ENCODE measurements at places on chromosomes 12 and 14.

DNA sequence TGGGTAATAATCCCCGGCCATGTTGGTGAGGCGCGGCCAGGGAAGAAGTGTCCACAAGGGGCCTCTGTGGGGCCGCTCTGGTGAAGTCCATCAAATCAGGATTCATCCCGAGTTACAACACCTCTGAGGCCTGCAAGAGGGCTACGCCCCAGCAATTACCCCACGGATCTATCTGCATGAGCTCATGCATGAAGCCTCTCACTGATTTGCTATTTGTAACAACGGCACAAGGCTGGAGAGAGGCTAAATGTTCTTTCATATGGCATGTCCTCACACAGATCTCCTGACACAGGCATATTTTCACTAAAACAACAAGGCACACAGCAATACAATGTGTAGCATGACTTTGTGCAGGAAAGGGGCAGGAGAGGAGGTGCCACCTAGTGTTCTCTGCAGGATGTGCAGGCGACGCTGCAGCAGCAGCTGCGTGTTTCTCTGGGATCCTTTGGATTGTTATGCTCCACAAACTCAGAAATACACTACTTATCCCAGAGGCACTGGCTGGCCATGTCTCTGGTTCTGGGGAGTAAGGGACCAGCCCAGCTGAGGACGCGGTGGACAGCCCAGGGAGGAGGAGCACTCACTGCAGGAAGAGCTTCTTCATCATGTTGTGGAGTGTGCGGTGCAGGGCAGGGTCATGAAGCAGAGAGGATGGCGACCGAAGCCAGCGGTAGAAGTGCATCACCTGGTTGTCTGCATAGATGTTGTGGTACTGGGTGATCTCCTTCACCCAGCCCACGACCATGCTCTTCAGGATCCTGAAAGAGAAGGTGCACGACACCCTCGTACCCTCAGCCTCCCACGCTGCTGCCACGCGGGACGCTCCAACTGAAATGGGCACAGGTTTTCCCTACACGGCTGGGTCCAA lies 20.2 kb downstream of the P2RX2 start:
- DNase-seq: no peak

GRCh38 chr12:56980941-56981530 lies 23.6 kb upstream of the RDH16 start:
- DNase-seq: no peak

DNA sequence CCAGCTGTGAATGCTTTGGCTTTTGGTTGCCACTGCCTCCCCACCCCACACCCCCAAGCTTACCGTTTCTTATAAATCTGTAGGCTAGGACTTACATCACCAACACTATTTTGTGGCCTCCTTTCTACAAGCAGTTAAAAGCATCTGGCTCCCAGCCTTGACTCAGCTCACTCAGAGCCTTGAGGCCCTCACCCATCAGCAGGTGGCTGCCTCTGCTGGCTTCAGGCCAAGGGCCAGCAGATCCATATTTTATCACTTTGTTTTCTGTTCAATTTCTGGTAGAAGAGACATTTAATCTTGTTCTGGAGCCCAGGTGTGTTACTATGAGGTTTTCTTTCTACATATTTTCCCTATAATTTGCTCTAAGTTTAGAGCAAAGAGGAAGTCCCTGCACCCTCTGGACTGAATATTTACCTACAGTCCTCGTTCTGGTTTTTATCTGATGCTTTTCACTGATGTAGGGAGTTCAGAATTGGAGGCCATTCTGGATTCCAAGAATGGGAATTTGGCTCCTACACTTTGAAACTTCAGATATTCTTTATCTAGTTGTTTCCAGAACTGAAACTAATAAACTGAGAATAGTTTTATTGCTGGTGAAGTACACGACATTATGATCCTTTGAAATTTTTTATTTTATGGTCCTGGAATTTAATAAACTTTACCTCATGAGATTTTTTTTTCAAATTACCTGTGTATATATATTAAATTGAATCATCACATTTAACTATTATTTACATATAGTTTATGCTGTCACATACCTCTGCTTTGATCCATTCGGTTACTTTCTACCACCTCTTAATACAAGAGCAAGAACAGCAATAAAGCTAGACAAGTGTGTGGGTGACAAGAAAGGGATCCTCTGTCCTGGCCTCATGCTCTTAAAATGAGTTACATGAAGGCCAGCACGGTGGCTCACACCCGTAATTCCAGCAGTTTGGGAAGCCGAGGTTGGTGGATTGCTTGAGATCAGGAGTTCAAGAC lies 22.2 kb downstream of the PLBD1 start:
- DNase-seq: no peak

DNA sequence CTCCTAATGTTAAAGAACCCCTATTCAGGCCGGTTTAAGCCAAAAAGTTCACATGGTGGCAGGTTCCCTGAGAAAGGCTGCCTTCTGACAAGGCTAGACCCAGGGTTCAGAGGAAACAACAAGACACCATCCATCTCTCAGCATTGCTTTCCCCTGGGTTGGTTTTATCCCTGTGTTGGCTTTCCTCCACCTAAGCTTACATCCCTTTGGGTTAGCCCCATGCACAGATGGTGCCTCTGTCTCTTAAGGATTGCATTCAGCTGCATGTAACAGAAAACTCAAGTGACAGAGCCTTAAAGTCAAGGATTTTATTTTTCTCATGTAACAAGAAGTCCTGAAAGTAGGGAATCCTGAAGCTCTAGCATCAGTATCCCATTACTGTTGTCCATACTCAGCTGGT lies 42.8 kb upstream of the RIN3 start:
- DNase-seq: no peak

DNA sequence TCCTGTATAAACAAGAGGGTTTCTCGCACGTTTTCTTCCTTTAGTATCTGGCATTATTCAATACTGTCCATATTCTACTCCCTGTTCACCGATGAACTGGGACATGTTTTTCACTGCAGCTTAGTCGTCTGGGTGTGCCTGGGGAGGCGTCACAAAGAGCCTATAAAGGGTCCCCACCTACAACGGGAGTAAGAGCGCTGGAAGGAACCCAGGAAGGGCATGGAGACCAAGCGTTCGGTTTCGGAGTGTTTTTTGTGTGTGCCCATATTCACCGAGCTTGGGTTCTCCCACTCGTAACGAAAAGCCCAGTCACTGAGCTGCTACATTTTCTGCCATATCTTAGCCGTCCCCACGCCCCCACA lies 592 bp upstream of the USP15 start:
- DNase-seq: no peak

DNA sequence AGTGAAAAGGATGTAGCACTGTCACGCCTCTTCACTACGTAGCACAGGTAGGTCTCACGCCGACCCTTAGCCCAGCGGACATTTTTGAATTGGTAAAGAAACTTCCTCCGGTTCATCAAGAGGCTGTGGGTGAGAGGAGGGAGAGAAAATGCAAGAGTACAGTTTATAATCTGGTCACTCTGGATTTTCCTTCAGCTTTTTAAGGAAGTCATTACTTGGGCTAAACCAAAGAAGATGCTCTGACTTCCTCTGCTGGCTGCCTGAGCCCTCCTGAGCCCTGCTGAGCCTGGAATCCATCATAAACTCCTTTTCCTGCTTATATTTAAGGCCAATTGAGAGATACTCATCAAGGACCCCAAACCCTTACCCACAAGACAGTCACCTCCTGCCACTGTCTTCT lies 5.8 kb downstream of the AICDA start:
- no peak for DNase-seq

DNA sequence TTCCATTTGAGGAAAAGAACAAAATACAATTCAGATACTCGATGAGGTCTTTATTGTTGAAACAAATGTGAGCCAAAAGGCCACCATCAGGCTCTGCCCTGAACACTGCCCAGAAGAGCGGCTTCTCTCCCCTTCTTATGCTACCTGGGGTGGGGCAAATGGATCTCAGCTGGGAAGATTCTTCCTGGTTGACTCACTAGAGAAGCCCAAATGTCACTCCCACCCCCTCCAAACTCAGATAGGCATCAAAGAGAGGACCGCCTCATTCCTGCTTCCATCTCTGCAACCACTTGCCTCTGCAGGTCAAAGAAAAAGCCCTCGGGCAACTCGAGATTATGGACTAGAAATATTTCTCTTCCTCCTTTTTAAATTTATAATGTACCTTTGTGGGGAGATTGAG lies 55.8 kb downstream of the TBX3 start:
- DNase-seq: no peak

DNA sequence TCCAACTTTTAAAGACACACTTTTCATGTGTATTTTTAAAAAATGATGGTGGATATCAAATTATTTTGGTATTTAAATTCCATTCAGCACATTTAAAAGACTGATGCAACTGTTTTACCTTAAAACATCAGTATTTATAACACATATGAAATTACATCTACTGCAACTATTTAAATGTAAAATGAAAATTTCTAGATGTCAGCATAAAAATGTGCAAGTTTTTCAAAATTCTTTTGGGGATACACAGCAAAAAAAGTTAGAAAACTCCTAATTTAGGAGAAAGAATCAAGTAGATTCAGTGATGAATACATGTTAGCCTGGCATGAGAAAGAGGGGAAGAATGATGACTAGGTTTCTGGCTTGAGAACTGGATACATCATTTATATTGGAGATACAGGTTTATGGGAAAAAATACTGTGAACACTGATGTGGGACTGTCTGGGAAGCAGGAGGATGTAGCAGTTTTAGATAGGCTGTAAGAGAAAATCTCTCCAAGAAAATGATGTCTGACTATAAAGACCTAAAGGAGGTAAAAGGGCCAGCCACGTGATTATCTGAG lies 9.2 kb downstream of the SOS2 start:
- no peak for DNase-seq

- no peak for DNase-seq
Measured at GRCh38 chr14:79419571-79420327, 791.6 kb downstream of the DIO2 start.

DNA sequence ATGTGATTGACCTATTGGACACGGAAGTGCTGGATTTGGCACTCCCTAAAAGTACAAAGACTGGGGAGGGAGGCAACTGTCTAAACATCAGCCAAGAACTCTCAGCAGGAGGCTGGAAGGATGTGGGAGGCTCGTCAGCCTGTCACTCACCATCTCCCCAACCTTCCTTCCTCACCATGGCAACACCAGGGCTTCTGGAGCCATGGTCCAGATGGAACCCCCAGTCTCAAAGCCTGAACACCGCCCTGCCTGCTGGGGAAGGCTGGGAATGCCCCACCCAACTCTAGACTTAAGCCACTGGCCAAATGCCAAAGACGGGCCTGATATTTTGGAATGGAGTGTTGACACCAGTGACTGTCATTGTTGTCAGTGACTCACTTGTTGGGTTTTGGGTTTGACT lies 55.3 kb downstream of the GALNT16 start:
- no peak for DNase-seq
